Non-pigmented ciliary epithelial cell (primary cell): ENCODE measurements at places on chromosomes 6 and 20.

DNA sequence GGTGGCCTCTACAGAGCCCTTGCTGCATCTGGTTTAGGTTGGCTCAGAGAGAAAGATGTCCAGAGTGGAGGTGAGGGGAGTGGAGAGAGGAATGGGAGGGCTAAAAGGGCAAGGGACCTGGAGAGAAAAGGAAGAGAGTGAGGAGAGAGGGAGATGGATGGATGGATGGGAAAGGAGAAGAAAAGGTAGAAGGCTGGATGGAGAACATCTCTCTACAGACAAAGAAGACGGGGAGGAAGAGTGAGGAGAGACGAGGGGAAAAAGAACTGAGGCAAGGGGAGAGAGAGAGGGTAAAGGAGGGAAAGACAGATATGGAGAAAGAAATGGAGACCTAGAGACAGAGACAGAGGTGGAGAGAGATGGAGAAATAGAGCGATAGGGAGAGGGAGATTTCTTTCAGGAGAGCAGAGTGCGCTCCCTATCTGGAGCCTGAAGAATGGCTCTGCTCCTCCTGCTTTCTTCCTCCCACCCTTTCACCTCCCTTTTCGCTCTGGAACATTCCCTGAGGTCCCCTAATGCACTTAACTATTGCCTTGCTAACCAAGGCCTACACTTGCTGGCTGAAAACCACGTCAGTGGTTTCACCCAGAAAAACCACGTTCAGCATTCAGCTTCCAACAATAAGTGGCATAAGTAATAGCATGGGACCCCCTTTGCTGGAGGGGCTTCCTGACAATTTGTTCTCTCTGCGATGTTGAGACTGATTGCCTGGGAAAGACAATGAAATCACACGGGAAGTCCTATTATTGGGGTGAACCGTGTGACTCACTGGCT, 286.3 kb downstream of the CDH26 start:
- DNase-seq: no peak

DNA sequence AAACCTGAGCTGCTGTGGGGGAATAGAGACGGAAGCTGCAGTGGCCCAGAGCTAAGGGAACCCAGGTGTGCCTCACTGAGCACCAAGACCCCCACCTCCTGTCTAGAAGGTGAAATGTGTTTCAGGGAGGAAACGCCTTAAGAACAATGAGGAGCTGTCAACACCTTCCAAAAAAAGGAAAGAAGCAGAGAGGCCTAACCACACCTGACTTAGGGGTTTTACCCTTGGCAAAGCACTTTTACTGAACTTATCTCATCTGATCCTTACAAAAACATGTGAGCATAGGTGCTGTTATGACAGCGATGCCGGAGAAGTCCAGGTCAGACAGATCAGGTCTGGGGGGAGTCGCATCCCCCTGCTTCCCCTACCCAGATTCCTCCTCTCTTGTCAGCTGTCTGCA, 16.1 kb upstream of the CDKN1A start:
- no peak for DNase-seq

DNA sequence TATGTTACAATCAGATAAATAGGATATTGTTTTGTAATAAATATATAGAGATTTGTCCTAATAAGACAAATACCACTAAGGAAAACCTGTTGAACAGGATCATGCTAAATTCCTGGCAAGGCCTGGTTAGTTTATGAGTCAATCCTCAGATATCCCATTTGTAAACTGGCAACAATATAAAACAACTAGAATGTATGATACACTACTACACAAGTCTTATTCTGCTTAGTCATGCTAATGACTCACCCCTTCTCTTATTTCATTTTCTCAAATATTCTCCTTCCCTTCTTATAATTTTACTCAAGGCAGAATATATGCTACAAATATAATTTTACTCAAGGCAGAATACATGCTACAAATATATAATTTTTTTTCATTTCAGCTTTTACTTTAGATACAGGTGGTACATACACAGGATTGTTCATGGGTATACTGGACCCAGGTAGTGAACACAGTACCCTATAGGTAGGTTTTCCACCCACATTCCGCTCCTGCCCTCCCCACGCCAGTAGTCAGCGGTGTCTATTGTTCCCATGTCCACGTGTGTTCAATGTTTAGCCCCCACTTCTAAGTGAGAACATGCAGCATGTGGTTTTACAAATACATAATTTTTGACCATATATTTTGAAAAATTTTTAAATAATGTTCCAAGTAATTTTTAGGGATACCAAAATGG, 6.3 kb downstream of the OSER1 start:
- DNase-seq: peak; percentile 87

GRCh38 chr6:166707045-166707444, 80.0 kb upstream of the RPS6KA2 start:
- no peak for DNase-seq

DNA sequence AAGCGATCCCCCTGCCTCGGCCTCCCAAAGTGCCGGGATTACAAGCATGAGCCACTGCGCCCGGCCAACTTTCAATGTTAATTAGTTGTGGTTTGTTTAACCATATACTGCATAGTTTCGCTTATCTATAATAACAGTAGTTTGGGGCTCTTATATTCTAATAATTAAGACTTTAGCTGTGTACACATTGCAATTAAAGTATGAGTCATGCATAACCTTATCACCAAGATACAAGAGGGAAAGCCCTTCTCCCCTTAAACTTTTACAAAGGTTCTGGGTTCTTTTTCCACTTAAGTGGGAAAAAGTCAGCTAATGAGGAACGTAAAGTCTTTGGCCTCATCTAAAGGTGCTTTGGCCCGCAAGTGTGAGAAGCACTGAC, 3.2 kb upstream of the MCCD1 start:
- no peak for DNase-seq

DNA sequence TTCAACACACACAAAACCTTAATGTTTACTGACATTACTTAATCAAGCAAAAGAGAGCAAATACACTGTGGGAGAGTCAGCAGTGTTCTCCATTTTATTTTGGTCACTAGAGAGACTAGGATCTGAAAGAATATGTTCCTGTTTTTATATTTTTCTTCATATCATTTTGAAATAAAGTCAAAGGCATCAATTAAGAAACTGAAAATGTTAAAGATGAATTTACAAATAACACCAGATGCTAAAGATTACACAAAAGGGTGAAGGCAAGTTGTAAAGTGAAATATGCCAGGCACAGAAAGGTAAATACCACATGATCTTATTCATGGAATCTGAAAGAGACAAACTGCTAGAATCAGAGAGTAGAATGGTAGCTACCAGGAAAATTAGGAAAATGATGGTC, 60.3 kb upstream of the FABP7 start:
- no peak for DNase-seq

DNA sequence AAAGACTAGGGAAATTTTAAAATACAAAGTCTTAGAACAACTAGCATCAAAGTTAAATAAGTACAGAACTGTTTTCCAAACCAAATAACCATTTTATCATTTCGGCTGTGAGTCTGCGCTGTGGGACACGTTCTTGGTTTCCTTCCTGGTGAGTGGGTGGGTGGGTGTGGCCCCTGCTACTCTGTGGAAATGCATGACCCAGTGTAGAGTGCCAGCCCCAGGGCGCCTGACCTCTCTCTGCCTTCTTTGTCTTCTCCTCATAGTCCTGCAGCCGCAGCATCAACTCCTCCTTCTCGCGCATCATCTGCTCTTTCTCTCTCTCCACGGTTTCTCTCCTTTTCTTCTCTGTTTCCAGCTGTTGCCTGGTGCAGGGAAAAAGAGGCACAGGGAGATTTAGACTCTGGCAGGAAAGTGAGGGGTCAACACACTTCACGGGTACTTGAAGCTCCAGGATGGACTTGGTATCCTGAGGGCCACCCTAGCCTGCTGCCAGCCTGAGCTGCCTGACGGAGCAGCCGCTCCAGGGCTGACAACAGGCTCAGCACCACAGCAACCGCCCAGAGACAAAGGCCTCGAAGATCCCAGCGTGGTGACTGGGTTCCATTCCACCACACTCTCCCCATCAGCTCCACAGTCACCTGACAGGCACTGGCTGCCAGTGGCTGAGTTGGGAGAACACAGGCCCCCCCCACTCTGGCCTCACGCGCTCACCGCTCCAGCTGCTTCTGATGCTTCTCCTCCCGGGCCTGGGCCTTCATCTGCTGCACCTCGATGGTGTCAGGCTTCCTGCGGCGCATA, 48.4 kb downstream of the EZR start:
- DNase-seq: no peak

GRCh38 chr6:125310994-125311649, 9.4 kb upstream of the HDDC2 start:
- DNase-seq: no peak

GRCh38 chr6:155222506-155222905, 41.3 kb upstream of the CLDN20 start:
- DNase-seq: no peak

DNA sequence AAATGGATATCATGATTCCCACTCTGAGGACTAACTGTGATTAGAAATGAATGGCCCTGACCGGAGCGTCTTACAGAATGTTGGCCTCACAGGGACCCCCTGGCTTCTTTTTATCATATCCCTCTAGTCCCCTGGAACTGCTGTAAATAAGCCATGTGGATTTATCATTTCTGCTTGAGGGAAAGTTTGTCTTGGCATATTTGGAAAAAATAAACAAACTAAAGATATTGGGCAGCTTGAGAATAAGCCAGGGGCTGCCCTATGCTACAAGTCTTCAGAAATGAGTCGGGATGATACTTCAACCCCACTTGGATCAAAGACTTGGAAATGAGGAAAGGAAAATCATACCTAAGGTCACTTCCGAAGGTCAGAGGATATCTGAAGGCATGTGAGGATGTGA, 179.1 kb downstream of the THBS2 start:
- DNase-seq: no peak

GRCh38 chr6:14060971-14061370, 56.6 kb upstream of the CD83 start:
- DNase-seq: no peak

GRCh38 chr6:42702200-42702599, 20.2 kb downstream of the PRPH2 start:
- DNase-seq: peak; percentile 51

GRCh38 chr6:14642136-14642505, 524.5 kb downstream of the CD83 start:
- DNase-seq: no peak

DNA sequence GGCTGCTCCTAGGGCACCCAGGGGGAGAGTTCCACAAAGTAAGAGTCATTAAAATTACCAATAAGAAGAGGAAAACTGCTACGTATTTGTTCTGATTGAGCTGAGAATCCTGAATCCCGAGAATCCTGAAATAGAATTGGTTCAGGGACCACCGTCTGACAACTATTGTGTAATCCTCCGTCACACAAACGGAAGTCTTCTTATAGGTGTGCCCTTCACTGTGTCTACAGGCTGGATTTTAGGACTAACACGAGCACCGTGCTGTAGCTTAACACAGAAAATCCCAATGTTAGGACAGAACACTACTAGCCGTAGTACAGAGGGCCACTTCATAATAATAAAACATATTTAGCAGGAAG, 50.6 kb upstream of the RNF182 start:
- no peak for DNase-seq

DNA sequence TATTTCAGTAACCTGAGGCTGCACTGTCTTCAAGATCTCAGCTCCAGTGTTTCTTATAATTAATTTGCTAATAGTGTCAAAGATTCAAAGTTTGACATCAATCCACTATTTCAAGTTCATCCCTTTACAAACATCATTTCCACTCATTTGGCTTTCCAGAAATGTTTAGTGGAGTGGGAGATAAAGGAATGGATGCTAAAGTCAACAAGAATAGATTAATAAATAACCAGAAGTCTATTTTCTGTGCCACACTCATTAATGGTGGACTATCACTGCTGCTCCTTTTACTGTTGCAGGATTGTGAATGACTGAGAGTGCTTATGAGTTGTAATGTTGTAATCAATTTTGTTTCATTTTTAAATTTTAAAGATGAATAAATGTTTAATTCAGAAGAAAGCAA, 28.4 kb upstream of the EPM2A start:
- no peak for DNase-seq

- DNase-seq: no peak
Measured at GRCh38 chr20:61353261-61354000, 101.4 kb downstream of the CDH4 start.

GRCh38 chr20:63159826-63160640, 55.9 kb downstream of the YTHDF1 start:
- DNase-seq: no peak

DNA sequence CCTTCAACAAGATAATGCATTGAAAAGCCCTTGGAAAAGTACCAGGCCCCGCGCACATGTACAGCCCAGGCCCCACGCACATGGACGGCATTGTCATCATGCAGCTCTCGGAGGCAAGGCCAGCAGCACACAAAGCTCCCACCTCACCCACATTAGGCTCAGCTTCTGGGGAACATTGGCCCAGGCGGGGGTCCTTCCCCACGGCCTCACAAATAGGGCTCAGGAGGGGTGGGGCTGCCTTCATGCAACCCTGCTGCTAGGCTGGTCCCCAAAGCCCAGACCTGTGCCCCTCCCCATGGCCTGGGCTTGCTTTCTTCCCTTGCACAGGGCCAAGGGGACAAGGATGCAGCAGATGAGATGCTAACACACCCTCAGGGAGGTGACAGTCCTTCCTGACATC, 26.7 kb downstream of the NPEPL1 start:
- no peak for DNase-seq

DNA sequence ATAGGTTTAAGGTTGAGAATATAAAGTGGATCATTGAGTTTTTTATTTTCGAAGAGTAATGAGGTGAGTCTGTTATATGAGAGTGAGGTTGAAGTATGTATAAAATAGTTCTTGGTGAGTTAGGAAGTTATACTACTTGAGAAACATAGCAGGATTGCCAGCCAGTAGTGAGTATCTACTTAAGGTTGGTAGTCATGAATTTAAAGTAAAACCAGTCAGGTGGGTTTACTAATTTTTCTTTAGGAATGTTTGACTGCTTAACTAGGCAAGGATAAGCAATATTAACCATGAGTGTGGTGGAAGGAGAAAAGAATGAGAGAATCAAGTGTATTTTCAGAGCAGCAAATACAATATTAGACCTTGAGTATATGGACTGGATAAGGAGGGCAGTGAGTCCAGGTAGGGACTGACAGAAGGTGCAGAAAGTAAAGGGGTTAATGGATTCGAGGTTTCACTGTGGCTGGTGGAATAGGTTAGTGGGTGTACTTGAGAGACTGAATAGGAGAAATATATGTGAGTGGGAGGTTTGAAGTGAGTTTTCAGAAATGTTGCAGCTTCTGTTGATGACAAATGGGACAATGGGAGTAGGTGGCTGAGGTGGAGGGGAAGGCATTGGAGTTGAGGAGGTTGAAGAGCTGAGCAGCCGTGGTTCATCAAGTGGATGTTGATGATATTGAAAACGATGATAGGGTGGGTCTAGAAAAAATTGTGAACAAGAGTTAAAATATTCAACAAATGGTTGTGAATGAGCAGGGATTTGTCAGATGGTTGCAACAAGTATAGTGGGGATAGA, 232.5 kb upstream of the ASCC3 start:
- DNase-seq: no peak
